ENCODE measurements at places on chromosomes 12 and 14.

DNA sequence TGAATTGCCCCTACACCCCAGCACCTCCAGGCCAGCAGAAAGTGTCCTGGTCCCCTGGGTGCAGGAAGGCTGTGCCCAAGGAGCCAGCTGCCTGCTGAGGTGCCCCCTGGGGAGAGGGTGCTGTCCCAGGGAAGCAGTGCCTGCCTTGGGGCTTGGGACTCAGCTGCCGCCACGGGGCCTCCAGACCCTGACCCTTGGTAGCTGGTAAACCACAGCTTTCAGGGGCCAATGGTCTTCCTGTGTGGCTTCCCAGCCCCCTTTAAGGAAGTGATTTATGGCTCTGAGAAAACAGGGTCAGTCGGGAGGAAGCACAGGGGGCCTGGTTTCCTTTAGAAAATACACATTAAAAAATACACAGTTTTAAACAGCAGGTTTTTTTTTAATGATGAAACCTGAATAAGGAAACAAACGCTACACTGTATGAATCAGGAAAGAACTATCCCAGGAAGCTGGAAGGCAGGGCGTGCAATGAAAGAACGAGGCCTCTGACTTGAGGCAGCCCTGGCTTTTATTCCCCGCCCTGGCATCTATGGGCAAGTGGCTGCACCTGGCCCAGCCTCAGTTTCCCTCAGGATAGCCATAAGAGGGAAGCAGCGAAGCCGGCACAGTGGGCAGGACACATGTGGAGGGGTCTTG lies 40.6 kb upstream of the EML1 start:
- no peak for DNase-seq

- DNase-seq = no peak
These were observed 158.7 kb upstream of the LRIG3 start for GRCh38 chr12:59079002-59079401.

GRCh38 chr12:93759512-93760081 lies 82.4 kb downstream of the CRADD start:
- DNase-seq = no peak

DNA sequence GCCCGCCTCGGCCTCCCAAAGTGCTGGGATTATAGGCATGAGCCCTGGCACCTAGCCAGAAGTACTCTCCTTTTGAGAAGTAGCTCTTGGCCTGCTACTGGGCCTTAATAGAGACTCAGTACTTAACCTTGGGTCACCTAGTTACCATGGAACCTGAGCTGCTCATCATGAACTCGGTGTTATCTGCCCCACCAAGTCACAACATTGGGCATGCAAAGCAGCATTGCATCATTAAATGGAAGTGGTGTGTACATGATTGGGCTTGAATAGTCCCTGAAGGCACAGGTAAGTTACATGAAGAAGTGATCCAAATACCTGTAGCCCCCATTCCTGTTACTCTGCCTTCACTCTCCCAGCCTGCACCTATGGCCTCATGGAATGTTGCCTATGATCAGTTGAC lies 18.0 kb upstream of the ATF7 start:
- no peak for DNase-seq

- no peak for DNase-seq
These were observed 314.3 kb upstream of the OR4E1 start for GRCh38 chr14:21987937-21988336.

GRCh38 chr12:49698619-49699545 lies 8.3 kb downstream of the FMNL3 start:
- DNase-seq = no peak

DNA sequence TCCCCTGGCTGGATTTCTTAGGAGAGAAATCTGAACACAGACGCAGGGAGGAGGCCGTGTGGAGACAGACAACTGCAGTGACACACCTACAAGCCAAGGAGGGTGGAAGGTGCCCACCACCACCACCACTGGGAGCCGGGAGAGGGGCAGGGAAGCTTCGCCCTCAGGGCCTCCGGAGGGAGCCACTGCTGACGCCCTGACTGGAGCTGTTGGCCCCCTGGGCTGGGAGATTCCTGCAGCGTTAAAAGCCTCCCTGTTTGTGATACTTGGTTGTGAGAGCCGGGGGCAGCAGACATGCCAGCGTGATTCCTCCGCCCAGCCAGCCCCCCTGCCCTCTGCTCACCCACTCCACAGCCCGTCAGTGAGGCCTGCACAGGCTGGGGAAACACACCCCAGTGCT lies 72.0 kb downstream of the CHGA start:
- no peak for DNase-seq

GRCh38 chr14:39080886-39081285 lies 22.1 kb downstream of the SEC23A start:
- no peak for DNase-seq

GRCh38 chr12:31119192-31119802 lies 45.6 kb downstream of the DDX11 start:
- DNase-seq = no peak

DNA sequence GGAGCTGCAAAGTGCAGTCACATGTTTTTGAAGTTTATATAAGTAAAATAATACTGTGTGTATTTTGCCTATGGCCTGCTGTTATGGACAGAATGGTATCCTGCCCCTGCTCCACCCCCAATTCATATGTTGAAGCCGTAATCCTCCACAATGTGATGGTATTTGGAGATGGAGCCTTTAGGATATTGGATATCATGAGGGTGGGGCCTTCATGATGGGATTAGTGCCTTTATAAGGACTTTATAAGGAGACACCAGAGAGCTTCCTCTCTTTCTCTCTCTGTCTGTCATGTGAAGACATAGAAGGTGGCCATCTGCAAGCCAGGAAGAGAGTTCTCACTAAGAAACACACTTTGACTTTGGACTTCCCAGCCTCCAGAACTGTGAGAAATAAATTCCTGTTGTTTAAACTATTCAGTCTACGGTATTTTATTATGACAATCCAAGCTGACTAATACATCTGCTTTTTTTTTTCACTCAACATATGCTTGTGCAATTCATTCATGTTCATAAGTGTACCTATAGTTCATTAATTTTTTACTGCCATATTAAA lies 3.1 kb upstream of the CHPT1 start:
- DNase-seq = no peak

DNA sequence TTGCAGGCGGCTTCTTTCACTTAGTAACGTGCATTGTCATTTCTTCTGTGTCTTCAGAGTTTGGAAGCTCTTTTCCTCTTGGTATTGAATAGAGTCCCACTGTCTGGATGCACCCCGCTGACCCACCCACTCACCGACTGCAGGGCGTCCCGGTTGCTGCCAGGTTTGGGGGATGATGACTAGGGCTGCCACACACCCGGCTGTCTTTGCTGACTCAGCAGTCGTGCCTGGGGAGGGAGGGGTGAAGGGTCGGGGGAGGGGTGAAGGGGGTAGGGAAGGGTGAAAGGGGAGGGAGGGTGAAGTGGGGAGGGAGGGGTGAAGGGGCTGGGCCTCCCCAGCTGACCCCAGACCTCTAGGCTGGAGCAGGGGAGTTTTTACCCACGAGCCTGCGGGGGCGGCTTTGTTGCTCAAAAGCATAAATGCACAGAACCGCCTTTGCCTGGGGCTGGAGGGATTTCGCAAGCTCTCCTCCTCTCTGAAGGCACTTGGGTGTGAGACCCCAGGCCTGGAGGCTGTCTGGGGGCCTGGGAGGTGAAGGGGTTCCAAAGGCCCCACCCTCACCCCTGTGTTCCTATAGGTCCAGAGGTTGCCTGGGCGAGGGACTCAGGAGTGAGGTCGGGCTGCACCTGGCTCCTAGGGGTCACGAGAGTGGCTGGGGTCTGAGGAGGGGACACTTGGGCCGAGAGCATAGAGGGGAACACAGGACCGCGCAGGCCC lies 31.3 kb upstream of the ULK1 start:
- DNase-seq = no peak

DNA sequence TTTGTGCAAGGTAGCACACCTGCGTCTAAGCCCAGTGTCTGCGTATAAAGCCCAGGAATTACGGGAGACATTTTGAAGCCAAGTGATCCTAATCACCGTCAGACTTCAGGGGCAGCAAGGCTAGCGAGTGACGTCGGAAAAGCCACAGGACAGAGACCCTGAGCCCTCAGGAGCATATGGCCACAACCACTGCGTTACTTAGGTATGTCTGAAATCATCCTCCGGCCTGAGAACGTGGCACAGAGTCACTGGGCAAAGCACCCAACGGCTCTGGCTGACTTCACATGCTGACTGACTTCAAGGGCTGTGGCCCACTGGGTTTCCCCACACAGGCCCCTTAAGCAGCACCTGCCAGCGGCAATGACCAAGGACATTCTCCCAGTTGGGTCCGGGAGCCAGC lies 71.5 kb downstream of the RIMBP2 start:
- DNase-seq = no peak

DNA sequence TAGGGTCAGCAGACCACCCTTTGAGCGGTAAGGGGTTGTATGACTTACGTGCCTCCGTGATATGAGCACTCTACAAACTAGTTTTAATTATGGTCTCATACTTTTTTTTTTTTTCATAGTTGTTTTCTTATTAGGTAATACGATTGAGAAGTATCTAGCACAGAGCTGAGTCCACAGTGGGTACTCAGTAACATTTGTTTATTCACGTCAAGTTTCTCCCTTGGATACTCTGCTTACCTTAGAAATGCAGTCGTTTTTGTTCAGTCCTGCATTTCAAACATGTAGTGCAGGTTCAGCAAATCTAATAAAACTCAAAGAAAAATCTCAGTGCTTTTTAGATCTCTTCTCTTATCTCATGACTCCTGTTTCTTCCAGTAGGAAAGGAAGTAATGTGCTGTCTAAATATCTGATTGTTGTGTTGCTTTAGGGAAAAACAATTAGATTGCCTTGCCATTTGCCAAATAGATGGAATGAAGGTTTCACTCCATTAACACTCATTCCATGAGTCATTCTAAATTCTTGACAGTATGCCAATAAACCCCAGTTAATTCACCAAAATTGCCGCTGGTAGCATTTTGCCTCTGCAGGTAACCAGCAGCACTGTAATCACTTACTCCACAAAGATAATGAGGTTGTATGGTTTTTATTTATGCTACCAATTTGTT lies 118.9 kb downstream of the PTCSC3 start:
- no peak for DNase-seq

DNA sequence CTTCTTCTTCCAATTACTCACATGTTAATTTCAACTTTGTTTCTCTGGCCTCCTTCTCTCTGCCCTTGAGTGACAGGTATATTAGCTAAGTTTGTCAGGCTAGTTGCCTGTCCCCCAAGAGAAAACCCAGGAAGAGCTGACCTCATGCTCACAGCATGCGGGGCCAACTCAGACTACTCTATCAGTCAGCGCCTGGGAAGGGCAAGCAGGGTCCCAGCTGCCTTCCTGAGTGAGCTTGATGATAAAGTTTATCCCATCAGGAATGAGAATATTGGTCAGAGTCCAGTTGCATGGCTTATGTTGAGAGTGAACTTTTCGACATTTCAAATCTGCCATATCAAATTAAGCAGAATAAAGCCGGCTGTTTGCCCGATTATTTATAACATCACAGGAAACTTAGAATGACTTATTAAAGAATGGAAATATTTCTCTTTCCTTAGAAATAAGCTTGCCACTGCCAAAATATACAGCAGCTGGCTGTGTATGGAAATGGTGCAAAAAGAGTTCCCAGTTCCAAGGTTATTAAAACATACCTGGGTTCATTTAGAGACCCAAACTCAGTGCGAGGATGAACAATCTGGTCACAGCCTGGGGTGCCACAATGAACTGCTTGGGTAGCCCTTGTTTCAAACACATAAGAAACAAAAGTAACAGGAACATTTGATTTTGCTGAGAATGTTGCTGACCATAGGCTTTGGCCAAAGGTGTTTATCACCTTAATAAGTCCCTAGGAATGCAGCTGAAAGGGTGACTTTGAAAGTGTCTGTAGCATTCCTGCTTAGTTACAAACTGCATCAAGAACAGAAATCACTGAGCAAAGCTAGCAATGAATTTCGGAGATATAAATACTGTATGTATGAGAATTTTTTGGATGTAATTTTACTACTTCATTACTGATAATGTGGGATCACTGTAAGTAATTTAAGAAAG lies 1553.8 kb upstream of the FLRT2 start:
- DNase-seq = no peak

DNA sequence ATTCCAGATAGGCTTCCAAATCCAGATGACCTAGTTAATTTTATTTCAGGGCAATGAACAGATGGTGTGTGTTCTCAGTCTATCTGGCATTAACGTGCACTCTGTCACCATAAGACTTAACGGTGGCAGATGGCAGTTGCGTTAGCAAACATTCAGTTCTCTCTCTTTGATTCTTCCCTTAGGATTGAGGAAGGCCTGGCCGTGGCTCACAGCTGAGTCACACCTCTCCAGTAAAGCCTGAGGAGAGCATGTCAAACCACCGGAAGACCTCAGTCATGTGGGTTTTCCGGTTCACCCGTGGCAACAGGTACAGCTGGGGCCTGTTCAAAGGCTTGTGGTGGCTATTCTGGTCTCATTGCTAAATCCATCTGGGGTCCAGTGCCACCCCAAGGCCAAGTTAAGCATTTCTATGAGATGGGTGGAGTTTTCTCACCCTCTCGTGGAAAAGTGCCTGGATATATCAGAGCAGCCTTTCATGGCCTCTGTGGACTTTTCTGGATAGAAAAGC lies 545.1 kb upstream of the ATP2B1 start:
- peak; percentile 0 for DNase-seq

DNA sequence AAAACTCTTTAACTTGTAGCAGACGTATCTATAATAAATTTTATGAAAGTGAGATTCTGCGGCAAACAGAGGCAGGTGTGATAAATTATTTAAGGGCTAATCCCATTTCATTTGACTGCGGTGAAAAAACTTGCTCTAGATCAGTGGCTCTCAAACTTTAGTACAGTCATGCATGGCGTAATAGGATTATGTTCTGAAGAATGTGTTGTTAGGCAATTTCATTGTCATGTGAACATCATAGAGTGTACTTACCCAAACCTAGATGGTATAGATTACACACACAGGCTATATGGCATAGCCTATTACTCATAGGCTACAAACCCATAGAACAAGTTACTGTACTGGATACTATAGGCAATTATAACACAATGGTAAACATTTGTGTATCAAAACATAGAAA lies 83.7 kb downstream of the HEATR5A start:
- no peak for DNase-seq

GRCh38 chr14:99873653-99874052 lies 80.4 kb downstream of the EML1 start:
- DNase-seq = no peak

- no peak for DNase-seq
These were observed 5.0 kb downstream of the CMKLR1 start for GRCh38 chr12:108333898-108334699.

DNA sequence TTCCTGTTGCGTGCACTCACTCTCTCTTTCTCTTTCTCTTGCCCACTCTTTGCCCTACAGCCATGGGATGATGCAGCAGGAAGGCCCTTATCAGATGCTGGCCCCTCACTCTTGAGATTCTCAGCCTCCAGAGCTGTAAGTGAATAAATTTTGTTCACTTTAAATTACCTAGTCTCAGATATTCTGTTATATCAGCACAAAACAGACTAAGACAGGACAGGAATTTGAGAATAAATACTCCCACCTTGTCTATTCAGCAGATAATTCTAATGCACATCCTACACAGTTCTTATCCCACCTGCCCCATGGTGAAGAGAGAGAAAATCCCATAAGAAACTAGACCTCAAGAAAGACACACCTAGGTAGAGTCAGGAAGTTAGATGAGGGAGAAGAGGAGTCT lies 25.8 kb upstream of the G2E3 start:
- DNase-seq = no peak

Measured in stimulated activated CD4-positive, alpha-beta T cell treated with anti-CD3 and anti-CD28 coated beads, Interleukin-15, amount 100 ng/mL, for 1 hour (primary cell).